ENCODE measurements at places on chromosomes 5 and 9.

- DNase-seq, result no peak
Observed at GRCh38 chr5:103808464-103809106, 246.0 kb upstream of the NUDT12 start.

- DNase-seq, result no peak
Observed at GRCh38 chr9:3468421-3469205, 57.2 kb downstream of the RFX3 start.

DNA sequence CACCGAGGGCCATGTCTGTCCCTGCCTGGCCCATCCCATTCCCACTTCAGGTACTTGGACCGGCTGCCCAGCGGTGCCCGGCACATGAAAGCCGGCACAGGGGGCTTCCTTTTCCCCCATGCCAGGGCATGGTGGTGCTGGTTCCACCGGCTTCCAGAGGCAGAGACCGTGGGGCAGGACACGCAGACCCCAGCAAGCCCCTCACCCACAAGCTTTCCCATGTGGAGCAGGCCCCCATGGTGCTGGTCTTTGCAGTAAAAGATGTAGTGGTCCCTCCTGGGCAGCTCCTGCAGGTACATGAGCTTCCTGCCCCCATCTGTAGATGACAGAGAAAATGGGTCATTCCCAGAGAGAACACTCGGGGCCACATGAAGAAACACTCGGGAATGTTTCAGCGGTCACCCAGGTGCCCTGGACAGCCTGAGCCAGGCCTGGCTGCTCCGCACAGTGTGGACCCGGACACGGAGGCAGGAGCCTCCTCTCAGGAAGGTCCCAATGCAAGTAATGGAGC is 2.0 kb downstream of the OBP2B start:
- no peak for DNase-seq

DNA sequence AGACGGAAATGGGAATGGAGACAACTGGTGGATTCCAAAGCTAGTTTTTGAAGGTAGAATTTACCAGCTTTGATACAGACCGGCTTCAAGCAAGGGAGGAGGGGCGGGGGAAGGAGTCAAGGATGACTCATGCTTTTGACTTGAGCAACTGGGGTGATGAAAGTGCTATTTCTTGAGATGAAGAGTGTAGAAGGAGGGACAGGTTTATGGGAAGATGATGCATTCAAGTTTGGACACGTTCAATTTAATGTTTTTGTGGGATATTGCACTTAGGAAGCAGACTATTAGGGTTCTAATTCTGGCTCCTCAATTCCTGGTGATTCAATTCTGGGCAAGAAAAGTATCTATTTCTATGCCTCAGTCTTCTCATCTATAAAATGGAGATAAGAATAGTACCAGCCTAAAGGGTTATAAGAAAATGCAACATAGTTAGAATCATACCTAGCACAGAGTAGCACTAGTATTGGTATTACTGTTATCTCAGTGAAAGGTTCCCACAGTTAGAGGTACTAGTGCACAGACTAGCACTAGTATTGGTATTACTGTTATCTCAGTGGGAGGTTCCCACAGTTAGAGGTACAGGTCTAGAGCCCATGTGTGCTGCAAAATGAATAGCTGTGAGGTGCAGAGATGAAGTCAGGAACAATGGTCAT is 4.6 kb downstream of the NIPAL4 start:
- DNase-seq, result no peak

GRCh38 chr5:12896086-12896485 is 991.8 kb upstream of the CTNND2 start:
- DNase-seq, result no peak

DNA sequence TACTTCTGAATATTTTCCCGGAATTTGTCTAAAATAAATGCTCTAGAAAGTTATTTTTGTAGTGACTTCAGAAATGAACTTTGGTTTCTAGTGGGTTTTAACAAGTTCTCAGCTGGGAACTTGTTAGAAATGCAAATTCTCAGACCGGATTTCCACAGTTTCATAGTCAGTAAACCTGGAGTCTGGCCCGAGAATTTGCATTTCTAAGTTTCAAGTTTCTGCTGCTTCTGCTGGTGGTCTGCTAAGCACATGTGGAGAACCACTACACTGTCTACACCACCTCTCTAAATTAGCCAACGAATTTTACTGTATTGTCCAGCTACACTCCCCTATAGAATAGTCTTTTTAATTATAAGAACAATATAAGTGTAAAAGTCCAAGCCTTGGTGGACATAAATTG is 208.0 kb downstream of the CHSY3 start:
- no peak for DNase-seq

DNA sequence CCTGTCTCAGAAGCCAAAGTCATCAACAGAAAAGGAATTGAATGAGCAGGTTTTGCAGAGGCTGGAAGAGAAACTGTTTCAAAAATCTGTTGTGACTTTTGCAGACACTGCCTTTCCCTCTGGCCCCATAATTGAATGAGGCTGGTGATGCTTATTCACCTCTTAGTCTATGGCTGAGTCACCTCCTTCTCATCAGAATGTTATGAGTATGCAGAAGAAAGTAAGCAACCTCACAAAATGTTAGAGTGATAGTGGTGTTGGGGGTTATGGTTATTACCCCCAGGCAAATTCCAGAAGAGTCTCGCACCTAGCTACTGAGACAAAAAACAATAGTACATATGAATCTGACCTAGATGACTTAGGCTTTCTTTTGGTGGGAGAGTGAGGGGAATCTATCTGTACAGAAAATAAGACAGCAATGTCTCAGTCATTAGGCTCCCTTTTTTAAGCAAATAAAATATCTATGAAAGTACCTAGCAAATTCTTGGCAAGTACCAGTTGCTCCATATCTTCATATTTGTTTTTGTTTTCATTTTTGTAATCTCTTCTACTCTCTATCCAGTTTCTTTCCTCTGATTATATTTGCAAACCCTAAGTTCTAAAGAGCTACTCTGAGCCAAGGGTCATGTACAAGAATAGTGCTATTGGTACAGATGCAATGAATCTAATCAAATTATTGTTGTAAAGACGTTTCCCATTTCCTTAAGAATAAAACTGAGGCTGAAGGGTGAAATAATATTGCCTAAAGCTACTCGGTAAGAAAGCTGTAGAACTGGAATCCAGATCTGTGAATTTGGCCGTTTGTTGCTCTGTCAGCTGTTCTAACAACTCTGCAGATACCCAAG is 498.1 kb upstream of the TNC start:
- DNase-seq, result no peak

GRCh38 chr5:35780236-35780635 is 76.5 kb upstream of the IL7R start:
- no peak for DNase-seq

DNA sequence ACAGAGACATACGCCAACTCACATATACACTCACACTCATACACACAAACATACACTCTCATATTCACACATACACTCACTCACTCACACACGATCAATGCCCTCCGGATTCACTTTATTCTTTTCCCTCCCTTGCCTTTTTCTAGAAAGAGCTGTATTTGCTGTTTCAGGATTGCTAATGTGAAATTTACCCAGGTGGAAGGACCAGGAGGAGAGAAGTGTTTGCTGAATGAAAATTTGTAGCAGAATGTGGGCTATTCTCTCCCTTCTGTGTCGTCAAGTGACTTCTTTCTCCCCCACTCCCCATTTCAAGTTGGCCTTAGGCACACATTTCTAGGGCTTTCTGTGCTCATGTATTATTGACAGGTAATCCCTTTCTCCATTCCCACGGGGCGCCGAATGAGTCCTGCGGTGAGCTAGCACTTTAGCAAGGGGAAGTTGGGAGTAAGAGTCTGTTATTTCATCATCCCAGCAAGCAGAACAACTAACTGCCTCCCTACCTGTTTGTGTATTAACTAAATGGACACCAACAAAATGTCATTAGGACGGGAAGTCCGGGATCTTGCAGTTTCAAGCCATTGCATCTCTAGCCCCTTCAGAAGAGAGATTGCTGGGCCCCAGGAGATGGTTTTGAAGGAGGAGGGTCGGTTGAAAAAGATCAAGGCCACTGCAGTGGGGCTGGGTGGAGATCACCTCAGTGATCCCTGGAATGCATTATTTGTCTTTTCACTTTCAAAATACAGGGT is 97.1 kb upstream of the TAF11L2 start:
- no peak for DNase-seq

GRCh38 chr5:35881758-35882157 is 25.1 kb downstream of the IL7R start:
- DNase-seq, result no peak

- DNase-seq, result no peak
Observed at GRCh38 chr5:74300808-74301389, 339.6 kb downstream of the ENC1 start.

DNA sequence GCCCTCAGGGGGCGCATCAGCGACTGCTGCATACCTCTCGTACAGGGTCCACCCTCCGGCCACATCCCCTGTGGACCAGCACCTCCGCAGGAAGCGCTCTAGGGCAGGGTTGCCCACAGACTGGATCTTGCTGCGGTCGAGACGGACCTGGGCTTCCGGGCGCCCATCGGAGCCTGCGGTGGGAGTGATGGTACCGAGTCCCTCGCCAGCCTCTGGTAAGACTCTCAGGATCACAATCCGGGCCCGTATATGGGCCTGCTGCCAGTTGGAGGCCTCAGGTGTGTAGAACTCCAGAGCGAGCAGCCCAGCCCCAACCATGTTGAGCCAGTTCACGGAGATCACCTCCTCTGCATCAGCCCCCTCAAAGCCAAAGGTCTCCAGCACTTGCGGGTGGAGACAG is 323.0 kb downstream of the ANXA1 start:
- DNase-seq, result no peak

DNA sequence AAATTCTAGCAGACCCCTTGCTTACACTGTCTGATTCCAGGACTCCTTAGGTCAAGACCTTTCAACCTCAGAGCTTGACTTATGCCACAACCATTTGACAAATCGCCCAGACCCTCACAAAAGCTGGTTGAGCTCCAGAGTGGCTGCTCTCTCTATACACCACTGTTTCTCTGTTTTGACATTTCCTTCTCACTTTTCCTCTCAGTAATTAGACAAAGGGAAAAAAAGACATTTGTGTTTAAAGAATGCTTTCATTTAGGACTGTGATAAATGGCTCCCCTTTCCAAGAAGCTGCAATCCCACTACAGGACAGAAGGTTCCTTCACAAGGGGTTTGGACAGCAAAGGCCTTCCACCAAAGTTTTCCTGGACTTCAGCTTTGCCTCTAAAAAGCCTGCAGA is 601.3 kb downstream of the NR2F1-AS1 start:
- no peak for DNase-seq

GRCh38 chr5:132050136-132050535 is 10.3 kb upstream of the IL3 start:
- no peak for DNase-seq

- DNase-seq, result no peak
Observed at GRCh38 chr5:116514421-116514970, 60.1 kb downstream of the SEMA6A start.

GRCh38 chr5:52693836-52694235 is 93.9 kb upstream of the ITGA1 start:
- no peak for DNase-seq

GRCh38 chr5:142918959-142919635 is 148.9 kb downstream of the ARHGAP26 start:
- no peak for DNase-seq

DNA sequence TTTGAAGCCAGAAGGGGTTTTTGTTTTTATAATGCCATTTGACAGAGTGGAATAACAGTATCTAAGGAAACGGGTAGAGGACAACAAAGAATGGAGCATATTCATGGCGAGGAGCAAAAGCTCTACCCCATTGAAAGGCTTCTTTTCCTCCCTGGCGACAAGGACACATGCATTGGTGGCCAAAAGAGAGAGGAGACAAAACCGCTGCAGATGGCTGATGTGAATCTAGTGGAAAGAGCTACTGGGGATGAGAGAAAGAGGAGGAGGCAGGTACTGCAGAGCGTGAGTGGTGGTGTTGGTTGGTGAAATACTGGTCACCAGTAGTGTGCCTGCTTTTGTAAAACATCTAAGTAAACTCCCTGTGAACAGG is 491 bp downstream of the APC start:
- no peak for DNase-seq

DNA sequence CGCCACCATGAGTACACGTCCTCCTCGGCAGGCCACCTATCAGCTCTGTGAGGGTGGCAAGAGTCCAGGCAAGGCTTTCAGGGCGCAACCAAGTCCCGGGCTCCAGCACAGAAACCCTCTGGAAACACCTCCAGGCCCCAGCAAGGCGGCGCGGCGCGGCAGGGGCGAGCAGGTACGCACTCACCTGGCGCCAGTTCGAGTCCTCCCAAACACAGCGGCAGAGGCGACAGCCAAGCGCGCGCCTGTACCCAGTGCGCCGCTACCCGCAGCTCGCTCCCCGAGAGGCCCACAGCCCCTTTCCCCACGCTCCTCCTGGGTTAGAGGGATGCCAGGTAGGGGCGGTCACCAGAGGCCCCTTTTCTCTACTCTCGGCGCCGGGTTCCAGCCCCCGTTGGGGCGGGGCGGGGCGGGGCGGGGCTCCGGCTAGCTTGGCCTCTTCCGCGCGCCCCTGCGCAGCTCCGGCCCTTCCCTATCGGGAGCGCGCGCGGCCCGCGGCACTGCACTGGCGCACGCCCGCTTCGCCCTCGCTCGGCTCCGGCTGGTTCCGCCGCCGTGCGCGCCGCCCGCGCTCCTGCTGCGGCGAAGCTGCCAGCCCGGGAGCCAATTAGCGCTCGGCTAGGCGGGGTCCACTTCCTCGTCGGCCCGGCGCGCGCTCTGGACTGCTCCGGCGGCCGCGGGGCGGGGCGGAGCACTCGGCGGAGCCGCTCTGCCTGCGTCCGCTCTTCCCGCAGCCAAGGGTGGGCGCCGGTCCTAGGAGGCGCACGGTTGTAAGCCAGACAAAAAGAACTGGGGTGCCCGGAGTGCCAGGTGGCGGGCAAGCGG is at the start of the genes NMRK1 and OSTF1:
Gene NMRK1, minus strand, starts transcription at position 332 of the 822 bp plus-strand sequence. CDS start 5,040 bp downstream, outside the sequence.
Gene OSTF1, plus strand, starts transcription at position 691 of the 822 bp plus-strand sequence. CDS start 179 bp downstream, outside the sequence.
- peak; percentile 85 for DNase-seq
